ENCODE measurements at places on chromosomes 12 and 14.

DNA sequence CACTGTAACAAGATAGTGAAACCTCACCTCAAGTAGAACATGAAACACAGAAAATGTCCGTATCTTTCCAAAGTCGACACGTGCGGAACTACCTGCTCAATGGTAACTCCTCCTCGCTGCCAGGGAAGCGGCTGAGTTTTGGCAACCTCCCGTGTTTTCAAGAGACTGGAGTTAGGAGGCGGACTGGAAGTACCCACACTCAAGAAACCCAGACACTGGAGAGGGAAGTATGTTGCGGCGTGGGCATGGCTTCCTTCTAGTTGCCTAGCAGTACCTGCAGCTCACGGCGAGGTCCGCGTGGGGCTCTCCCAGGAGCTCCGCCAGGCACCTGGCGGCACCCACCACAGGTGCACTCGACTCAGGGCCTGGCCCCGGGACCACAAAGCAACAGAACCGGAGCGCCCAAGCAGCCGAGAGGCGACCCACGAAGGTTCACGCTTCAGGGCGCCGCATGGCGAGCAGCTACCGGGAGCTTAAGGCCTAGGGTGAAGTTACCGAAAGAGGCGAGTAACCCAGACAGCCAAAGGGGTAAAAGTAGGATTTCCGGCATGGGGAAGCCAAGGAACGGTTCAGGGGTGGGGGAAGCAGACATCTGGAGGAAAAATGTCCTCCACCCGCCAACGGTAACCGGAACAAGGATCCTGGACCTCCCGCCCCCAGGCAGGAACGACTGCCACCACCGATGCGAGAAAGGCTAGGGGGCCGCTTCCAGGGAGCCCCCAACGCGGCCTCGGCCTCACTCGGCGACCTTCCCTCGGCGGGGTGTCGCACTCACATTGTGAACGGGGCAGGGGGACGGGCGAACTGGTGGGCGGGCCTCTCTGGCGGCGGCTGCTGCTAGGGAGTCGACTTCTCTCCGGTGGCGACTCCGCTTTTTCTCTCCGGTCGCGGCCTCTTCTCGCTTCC, 608 bp downstream of the PTGES3 start:
- no peak for DNase-seq

DNA sequence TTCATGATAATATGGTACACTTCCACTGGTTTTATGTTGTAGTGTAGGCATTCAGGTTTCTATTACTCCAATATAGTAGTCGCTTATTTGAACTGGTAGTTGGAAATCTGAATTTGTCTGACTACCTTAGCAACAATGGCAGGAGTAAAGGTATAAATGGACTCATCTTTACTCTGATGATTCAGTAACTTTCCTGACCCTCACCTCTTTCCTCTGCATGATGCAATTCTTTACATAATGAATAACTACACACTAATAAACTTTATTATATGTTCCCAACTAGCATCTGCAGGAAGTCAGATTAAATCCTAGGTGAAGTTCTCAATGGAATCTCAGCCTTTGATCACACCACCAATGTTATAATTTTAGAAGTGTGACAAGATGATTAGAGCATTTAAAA, 70.5 kb upstream of the ATP2B1 start:
- no peak for DNase-seq

DNA sequence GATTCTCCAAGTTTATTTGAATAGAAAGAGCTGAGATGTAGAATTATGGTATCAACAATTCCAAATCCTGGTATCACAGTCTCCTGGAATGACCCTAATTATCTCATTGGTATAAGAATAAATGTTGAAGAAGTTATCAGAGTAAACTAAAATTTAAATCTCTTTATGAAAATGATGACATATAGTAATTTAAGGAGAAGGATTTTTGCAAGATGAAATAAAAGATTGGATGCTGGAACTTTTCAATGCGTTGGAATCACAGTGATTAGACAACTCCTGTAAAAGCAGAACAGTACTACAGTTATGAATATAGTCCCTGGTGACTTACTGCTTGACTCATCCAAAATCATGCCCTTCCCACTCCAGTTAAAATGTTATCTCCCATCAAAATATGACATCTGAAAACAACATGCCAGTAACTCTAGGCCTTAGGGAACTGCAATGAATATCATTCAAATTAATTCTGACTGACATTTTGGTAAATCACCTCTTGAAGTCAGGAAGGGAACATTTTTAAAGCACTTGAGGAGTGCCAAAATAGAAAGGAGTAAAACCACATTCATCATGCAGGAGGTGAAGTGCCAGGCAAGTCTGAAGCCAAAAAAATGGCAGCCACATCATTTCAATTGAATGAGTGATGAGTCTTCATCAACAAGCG, 197.8 kb upstream of the PRKD1 start:
- no peak for DNase-seq

GRCh38 chr12:6462234-6462995, 8.1 kb downstream of the VAMP1 start:
- DNase-seq = no peak

- DNase-seq = no peak
Measured at GRCh38 chr14:89617481-89618329, 200.7 kb upstream of the FOXN3 start.

DNA sequence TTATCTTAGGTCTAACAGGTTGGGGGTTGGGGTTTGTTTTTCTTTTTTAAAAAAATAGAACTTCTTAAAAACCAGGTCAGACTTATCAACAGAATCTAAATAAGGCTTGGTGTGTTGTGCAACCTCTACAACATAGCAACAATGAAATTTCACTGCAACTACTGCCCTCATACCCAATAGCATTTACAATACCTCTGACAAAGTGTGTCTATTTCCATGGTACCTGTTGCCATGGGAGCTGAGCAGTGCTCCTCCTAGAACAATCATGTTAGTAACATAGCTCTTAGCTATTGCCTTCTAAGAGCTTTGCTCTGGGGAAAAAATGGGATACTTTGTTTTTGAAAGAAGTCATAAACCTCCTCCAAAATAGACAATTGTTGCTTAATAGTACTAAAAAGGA, 103.3 kb upstream of the CCDC175 start:
- DNase-seq = no peak

- no peak for DNase-seq
Measured at GRCh38 chr14:55158412-55158811, 29.4 kb downstream of the LGALS3 start.

DNA sequence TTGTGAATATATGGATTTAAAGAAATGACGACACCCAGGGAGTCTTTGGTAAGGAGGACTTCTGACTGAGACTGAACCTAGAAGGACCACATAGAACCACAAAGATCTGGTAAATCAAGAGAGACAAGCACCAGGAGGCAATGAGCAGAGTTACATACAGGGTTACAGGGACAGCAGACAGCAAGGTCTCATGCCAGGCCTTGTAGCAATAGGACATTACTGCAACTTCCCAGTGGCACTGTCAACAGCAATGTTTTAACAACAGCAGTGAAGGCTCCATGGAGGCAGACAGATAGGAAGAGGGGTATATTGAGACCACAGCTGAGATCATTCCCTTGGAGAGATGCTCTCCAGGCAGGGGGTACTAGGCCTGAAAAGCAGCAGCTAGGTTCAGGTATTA, 18.5 kb downstream of the CPNE8 start:
- no peak for DNase-seq

DNA sequence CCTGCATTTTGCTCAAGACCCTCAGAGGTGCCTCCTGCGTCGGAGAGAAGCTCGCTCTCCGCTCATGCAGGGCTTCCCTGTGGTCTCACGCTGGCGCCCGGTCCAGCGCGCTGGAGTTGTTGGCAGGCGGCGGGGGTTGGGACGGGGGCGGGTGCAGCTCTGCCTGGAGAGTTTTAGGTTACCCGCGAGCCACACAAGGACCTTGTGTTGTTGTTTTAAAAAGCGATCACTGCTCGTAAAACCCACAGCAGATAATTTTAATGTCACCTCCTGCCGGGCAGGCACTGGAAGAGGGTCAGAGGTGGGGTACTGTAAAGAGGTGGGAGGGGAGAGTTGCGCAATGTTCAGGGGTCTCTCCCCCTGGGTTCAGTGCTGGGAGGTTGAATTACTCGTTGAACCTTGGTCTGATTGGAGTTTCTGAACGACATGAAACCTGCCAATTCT, 850 bp downstream of the SMOC1 start:
- no peak for DNase-seq

DNA sequence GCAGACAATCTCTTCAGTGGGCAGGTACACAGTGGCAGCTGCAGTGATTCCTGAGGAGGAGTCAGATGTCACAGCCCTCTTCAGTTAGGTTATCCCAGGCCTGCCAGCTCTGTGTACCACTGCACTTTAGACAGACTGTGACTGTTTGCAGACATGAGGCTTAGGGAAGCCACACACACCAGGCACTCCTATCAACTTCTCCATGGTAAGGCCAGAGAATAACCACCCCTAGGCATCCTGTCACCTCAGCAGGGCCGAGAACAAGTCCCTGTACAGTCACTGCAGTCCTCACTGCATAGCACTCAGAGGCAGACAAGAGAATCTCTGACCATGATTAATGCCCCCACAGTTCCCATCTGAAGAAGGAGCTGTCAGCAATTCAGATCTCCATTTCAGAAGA, 296.5 kb downstream of the GALC start:
- DNase-seq = no peak

Data from fibroblast of skin of left biceps (primary cell).